ENCODE measurements at places on chromosomes 12 and 14.

DNA sequence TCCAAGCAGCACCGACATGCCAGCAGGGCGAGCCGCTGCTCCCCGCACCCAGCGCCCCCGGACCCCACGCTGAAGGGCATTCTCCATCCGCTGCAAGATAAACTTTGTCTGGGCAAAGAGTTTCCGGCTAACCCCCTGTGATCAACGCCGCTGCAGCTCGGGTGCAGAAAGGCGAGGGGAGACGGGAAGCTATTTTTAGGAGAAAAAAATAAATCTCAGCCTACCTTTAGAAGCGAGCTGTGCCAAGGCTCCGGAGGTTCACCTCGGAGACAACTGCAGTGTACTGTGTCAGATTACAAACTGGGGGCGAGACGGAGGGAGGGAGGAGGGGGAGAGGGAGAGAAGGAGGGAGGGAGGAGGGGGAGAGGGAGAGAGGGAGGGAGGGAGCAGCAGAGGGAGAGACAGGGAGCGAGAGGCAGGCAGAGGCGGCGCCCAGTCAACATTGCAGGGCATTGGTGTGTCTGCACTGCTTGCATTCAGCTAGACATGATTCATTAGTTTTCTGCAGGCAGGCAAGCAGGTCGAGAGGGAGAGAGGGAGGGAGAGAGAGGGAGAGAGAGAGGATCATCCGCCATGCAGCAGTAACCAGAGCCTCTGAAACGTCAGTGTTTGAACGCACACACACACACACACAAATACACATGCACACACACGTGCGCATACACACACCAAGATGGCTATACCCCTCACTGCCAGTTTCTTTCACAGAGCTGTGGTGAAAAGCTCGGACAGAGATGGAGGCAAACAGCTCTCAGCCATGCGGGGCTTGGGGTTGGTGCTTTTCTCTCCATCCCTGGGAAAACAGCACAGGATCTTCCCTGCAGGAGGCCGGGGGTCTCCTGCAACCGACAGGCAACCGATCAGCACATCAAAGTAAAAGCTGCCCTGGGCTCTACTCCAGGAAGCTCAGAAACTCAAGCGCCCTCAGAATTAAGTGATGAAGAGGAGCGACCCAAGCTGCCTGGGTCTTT, at the start of gene RIMBP2:
Gene RIMBP2 (minus strand): TSS at position 302 of the 971 bp plus-strand sequence. CDS start 237,286 bp downstream, outside the sequence.
- no peak for DNase-seq

- DNase-seq: no peak
Measured at GRCh38 chr14:68367536-68367935, 425.3 kb downstream of the ZFP36L1 start.

GRCh38 chr12:132754160-132754932, 7.3 kb downstream of the ANKLE2 start:
- no peak for DNase-seq

DNA sequence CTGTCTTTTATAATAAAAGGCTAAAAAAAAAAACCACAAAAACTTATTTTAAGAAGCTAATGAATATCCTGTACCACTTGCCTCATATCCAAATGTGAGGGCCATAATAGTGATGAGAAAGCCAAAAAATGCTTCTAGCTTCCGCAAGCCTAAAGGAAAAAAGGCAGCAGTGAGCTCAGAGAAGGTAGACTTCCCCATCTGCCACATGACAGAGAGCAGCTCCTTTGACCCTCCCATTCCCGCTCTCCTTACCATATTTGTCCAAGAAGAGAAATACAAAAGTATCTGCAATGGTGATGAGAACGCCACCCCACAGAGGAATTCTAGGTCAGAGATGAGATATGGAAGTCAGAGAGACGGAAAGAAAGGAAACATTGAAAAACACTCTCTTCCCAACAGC, 27.1 kb downstream of the SLC11A2 start:
- no peak for DNase-seq

GRCh38 chr12:75760573-75761294, 249.3 kb upstream of the KRR1 start:
- no peak for DNase-seq

DNA sequence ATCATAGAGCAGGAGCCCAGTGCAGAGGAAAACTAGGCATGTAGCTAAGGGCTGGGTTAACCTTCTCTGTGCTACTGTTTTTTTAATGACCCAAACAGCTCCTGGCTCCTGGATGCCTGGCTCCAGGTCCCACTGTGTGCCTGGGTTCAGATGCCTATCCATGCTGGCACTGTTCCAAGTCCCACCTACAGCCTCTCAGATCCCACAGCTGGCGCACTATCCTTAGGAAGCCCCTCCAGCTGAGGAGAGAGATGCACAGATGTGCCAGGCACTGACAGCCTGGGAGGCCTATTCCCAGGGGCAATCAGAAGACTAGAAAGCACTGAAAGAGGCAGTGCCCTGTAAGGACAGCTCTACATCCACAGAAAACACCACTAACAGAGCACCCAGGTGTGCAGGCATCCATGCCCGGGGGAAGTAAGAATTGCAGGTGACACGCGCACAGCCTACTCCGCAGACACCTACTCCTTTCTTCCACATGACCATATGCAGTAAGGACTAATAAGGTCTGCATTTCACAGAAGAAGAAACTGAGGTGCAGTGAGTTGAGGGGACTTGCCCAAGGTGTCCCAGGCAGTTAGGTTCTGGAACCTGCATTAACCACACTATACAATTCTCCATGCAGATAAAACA, 51.2 kb downstream of the PITPNM2 start:
- no peak for DNase-seq

- peak; percentile 89 for DNase-seq
Measured at GRCh38 chr12:21818627-21819026, 44.1 kb upstream of the KCNJ8 start.

GRCh38 chr14:98131406-98131805, 1140.6 kb downstream of the BCL11B start:
- no peak for DNase-seq

- DNase-seq: no peak
Measured at GRCh38 chr12:26455936-26456574, 260.7 kb downstream of the SSPN start.

DNA sequence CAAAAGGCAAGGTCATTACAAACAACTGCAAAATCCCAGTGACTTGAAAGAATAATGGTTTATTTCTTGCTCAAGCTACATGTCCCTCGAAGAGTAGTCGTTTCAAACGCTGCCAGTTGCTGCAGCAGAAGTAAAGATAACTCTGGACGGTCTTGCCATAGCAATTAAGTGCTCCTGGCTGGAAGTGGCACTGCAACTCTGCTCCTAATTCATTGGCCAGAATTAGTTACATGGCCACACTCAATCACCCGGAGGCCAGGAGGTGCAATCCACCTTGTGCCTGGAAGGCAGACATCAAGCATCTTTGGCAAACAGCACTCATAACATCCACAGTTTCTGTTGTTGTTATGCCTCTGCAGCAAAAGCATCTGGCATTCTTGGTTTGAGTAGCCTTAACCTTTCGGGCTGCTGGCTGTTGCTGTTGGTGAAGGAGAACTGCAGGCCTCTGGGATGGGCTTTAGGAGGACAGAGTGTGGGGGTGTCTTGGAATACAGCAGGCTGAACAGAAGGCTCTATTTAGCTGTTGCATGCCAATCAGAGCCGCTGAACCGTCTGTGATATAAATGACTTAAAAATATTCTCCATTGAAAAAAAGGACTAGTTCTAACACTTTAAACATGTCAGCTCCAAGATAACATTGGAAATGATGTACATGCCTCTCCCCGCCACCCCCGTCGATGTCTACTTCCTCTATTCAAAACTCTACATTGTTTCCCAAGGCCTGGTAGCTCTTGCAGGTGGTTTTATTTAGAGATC, 123.5 kb upstream of the DYRK2 start:
- DNase-seq: no peak

Data from fibroblast of gingiva (primary cell).